ENCODE measurements at places on chromosomes 1 and 21.

DNA sequence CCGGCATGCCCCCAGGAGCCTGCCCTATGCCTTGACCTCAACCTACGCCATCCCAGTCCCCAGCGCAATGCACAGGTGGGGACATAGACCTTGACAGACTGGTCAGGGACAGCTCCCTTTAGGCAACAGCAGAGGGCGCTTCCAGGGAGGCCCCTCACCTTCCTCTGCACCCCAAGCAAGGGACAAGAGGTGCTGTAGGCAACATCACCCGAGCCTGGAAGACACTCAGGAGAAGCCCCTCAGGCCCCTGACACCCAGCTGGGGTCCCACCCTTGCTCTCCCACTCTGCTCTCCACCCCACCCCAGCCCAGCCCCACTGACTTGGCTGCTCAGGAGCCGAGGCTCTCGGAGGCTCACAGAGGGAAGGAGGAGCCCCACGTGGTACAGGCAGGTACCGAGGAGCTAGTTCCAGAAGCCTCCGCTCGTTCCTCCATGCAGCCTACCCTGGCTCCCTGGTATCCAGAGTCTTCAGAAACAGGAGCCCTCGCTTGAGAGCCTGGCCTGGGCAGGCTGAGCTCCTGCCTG is 2.4 kb upstream of the WNT3A start:
- DNase-seq: no peak

DNA sequence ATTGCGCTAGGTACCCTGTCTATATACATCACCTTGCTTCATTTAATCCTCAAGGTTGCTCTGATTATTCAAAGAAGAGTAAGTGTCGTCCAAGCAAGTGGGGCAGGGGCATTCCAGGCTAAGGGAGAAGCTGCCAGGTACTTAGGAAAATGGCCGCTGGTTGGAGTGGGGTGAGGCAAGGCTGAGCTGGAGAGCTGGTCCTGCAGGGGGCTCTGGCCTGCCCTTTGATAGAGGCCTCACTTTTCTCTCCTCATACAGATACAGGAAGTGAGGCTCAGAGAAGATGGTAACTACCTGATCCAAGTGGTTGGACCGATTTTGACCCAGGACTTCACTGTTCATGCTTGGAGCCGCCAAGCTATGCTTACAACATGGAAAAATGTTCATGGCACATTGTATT is 86.9 kb upstream of the ZBTB40 start:
- no peak for DNase-seq

- peak; percentile 74 for DNase-seq
Measured at GRCh38 chr1:155859881-155860871, 809 bp downstream of the SYT11 start.

DNA sequence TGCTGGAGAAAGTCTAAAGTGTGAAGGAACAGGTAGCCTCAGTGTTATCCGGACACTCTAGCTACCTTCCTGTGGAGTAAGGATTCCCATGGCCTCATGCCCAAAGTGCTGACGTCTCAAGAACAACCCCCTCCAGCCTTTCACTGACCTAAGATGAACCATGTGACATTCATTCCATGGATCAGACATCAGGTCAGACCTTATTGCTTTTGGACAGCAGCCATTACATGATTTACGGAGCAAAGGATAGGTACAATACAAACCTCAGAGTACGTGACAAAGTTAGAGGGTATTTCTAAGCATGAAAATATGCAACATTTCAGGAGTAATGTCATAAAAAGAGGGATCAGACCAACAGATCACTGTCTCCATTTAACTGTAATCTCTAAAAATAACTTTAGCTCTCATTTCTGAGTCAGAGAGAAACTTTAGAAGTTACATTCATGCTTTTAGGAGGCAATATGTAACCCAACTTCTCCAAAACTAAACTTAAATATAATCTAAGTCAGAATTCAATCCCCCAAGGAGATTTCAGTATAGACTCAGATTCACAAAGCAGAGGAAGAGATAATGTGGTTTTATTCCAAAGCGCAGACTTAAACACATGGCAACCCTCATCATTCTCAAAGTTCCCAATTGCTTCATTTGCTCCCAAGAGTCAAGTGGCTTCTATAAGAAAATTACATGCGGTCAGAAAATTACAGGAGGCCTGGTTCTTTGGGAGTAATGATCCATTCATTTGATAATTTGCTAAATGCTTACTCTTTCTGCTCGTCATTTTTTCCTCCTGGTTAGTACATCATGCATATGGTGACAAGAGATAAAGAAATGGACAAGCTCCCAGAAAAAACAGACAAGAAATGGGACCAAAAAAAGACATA is 280.4 kb downstream of the SETD4 start:
- DNase-seq: peak; percentile 38

GRCh38 chr1:208254376-208254775 is 10.2 kb upstream of the PLXNA2 start:
- no peak for DNase-seq

DNA sequence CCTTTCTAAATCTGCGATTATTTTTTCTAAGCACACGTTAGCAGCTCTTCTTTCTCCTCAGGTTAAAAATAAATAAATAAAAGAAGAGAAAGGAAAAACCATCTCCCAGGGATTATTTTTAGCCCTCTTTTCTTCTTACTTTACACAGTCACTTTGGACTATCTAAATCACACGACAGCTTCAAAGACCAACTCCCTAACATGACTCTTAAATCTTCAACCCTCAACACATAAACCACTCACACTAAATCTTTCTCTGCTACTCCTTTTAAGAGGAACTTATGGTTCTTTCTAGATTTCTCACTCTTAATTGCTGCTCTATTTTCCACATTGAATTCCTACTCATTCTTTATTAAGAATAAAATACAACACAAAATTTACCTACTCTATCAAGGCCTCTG is 1095.0 kb upstream of the B3GALT2 start:
- DNase-seq: no peak

- DNase-seq: no peak
Measured at GRCh38 chr1:51313268-51313852, 17.0 kb downstream of the TTC39A start.

DNA sequence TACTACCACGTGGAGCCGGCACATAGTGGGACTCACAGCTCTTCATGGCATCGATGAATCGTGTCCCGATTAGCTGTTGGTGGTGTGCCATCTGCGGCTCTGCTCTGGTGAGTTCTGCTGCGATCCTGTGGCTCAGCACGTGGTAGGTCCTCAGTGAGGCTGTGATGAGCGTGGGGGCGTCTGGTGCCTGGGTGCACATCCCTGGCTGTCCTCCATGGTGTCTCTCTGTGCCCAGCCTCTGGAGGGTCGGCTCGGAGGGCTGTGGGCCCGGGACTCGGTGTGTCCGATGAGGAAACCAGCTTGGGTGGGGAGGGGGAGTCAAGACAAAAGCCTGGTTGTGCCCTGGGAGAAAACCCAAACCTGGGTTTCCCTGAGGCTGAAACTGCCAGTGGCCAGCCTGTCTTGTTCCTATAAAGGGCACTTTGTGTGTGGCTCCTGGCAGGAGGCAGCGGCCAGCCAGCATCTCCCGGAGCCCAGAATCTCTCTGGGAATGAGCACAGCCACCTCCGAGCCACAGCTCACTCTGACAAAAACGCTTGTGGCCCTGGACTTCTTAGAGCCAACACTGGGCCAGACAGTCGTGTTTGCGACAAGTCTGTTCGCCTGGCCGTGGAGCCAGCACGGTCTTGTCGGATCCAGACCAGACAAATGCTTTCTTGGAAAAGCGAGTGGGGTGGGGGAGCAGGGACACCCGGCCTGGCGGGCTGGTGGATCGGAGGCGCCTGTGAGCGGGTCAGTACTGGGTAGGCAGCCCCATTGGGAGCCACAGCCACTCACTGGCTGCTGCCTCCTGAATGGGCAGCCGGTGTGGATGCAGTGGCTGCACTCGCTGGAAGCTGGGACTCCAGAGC is 31.8 kb downstream of the SPSB1 start:
- DNase-seq: no peak

- no peak for DNase-seq
Measured at GRCh38 chr1:221594576-221594975, 147.3 kb downstream of the DUSP10 start.

- no peak for DNase-seq
Measured at GRCh38 chr1:2239384-2239985, 11.4 kb downstream of the SKI start.

DNA sequence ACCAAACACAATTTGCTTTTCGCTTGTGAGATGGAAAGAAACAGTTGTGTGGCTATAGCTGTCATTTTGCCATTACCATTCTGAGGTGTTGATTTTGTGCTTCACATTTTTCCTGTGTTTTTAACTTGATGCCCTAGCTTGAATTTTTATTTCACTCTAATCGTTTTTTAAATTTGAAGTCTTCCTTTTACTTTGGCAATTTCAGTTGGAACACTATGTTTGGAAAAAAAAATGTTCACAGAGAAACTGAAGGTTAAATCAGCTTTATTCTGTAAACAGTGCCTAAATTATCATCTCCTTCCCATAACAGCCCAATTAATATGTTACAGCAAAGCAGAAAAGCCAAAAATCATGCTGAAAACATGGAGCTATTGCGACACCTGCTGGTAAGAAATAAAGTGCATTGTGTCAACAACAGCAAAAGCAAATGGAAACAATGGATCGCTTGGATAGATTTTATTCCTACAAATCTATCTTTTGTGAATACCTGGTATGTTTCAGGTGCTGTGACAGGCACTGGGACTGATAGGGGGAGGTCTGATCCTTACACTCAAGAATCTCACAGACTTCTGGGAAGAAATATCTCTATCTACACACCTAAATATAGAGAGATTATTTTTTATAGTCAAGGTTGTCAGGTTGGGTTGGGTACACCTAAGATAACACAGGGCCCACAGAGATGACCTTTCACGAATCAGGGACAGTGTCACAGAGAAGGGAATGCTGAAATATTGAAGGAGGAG is 16.2 kb upstream of the ERICH3 start:
- DNase-seq: peak; percentile 24

DNA sequence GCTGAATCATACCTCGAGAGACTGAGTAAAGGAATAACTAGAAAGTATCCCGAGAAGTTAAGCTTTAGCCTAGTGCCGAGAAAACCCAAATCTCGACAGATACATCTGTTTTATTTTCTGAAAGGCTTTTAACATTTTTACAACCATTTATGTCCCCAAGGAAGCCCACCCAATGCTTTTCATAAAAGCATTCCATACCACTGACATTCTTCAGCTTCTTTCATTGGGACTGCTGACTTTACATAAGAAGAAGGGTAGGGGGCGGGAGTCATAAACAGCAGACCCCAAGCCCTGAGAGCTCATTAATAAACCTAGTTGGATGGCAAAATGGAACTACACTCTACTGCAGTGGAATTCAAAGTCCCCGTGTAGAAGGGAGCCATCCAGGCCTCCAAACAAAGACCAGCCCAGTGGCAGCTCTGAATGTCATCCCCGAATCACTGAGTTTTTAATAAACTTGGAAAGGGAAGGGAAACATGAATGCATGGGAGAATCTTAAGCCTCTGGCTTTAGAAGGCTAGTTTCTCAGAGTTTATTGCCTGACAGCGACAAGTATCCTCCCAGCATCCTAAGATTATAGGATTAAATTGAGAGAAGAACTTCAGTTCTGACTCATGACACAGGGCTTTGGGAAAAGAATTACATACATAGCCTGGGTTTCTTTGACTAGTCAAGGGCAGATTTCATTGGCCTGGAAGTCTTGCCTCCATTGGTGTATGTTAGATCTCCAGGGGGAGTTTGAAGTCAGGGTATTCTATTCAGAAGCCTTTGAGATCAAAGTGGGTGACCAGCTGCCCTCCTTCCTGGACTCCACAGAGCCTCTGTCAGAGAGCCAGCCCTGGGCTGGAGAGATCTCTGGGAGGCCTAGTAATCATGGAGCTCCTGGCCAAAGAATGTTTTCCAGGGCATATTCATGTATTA is 3.7 kb downstream of the ATF3 start:
- no peak for DNase-seq

- DNase-seq: no peak
Measured at GRCh38 chr1:226762988-226763904, 24.2 kb upstream of the ITPKB start.

DNA sequence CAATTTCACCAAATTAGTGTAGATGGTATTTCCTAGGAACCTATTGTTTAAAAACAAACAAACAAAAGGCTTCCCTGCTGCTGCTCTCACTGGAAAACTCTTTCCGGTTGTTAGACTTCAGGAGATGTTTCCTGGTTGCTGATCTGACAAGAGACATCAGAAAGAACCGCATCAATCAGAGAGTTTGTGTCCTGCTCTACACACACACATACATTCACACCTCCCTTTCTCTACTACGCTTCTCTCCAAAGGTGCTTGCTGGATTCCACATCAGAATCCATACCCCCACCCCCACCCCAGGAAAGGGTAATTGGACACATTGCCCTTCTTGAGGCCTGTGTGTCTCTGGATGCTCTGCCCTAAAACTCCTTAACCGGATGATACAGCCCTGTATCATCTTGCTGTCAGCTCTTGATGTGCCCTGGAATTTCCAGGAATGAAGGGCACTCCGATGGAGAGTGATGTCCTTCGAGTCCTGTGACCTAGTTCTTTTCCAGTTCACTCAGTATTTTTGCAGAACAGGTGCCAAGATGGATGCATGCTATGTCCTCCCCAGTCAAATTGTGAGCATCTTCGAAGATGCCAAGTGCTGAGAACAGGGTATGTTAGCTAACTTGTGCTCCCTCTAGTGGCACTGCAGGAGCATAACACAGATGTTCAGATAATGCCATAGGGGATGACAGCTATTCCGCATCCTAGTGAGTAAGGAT is 113.7 kb upstream of the SLC35F3 start:
- DNase-seq: peak; percentile 3

DNA sequence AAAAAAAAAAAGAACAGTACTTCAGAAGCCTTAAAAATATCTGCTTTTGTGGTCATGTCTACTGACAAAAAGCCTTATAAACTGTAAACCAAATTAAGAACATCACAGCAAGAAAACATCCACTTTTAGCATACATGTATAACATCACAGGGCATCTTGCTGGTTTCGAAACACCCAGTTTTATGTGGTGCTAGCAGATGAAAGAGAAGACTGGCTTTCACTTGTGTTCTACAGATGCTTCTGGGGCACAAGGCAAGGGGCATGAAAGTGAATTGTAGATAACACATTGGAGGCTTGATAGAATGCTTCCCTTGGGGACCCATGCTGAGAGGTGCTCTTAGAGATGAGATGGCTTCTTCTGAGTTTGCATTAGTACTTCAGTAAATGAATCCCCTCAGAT is 543.7 kb upstream of the PKN2 start:
- no peak for DNase-seq

DNA sequence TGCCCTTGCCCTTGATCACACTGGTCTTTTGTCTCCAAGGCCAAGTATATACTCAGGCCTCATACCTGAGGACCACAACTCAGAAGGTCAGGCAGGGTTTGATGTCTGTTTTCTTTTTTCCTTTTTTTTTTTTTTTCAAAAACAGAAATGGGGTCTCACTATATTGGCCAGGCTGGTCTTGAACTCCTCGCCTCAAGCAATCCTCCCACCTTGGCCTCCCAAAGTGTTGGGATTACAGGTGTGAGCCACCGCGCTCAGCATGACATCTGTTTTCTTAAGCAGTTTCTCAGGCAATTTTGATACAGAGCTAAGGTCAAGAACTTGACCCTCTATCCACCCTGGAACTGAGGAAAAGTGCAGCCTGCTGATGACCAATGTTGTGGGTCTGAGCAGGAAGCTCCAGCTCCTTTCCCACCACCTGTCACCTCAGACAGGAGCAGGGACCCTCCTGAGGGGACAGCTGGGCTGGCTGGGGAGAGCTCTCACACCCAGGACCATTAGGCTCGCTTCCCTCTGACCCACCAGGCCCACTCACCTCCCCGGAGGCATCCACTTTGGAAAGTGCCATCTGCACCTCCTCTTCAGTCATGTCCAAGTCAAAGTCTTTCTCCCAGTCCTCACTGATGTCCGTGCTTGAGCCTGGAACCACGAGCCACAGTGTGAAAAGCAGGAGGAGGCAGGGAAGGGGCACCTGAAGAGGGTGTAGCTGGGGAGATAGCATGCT is 5.7 kb downstream of the TSSK3 start:
- DNase-seq: no peak

GRCh38 chr1:20058531-20058930 is 11.5 kb upstream of the PLA2G5 start:
- peak; percentile 58 for DNase-seq

Data from AG04450 (cell line).